ENCODE measurements at places on chromosomes 6 and 20. TPM values are rescaled to one million over a fixed set of nuclear protein-coding genes. Genes with fewer than 3 reads are reported as not detected.
A peak's percentile ranks its signal among the peaks of the same experiment; 100 is the strongest.

GRCh38 chr20:23341073-23341472, 9.5 kb upstream of the NXT1 start:
- no peak for DNase-seq
- H3K27ac ChIP-seq, result no peak overlapping the region
- H3K36me3 ChIP-seq, result no peaks in the 10 kb centered on the region
- H3K4me1 ChIP-seq, result no peaks in the 10 kb centered on the region
- H3K4me3 ChIP-seq, result no peak overlapping the region
- H3K27me3 ChIP-seq, result peaks cover 13% of the 10 kb centered on the region

- no peaks in the 10 kb centered on the region for H3K4me1 ChIP-seq
- H3K27me3 ChIP-seq, result no peaks in the 10 kb centered on the region
- no peak for DNase-seq
- no peak overlapping the region for H3K27ac ChIP-seq
- no peaks in the 10 kb centered on the region for H3K36me3 ChIP-seq
- H3K4me3 ChIP-seq, result no peak overlapping the region
These were observed 512.8 kb upstream of the CHD6 start for GRCh38 chr20:42130810-42131596.

GRCh38 chr6:153210083-153210482, 79.0 kb upstream of the RGS17 start:
- no peaks in the 10 kb centered on the region for H3K36me3 ChIP-seq
- H3K27me3 ChIP-seq, result no peaks in the 10 kb centered on the region
- no peak overlapping the region for H3K4me3 ChIP-seq
- peak; percentile 44 for DNase-seq

- no peaks in the 10 kb centered on the region for H3K27me3 ChIP-seq
- no peaks in the 10 kb centered on the region for H3K4me1 ChIP-seq
- no peak for DNase-seq
- H3K36me3 ChIP-seq, result peaks cover 9% of the 10 kb centered on the region
- no peak overlapping the region for H3K4me3 ChIP-seq
- H3K27ac ChIP-seq, result no peak overlapping the region
These were observed 12.5 kb downstream of the SLC18B1 start for GRCh38 chr6:132785936-132786335.

DNA sequence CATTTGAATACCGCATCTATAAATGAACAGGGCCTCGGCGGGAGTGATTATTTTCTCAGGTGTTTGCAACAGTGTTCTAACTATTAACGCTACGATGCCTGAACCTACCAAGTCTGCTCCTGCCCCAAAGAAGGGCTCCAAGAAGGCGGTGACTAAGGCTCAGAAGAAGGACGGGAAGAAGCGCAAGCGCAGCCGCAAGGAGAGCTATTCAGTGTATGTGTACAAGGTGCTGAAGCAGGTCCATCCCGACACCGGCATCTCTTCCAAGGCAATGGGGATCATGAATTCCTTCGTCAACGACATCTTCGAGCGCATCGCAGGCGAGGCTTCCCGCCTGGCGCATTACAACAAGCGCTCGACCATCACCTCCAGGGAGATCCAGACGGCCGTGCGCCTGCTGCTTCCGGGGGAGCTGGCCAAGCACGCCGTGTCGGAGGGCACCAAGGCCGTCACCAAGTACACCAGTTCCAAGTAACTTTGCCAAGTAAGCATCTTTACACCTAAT, 70.9 kb downstream of the HFE start:
- H3K4me3 ChIP-seq, result peak overlapping the region; percentile 75
- peak overlapping the region; percentile 53 for H3K27ac ChIP-seq
- no peak for DNase-seq
- 0 out of 2 replicates have a peak, but pooled peaks cover 1% of the 10 kb centered on the region for H3K4me1 ChIP-seq
- no peaks in the 10 kb centered on the region for H3K36me3 ChIP-seq

- no peaks in the 10 kb centered on the region for H3K36me3 ChIP-seq
- no peak overlapping the region for H3K4me3 ChIP-seq
- H3K27ac ChIP-seq, result no peak overlapping the region
- H3K27me3 ChIP-seq, result no peaks in the 10 kb centered on the region
These were observed 223.3 kb downstream of the BMP7 start for GRCh38 chr20:57043091-57043490.

- DNase-seq, result peak; percentile 31
- no peak overlapping the region for H3K4me3 ChIP-seq
- H3K4me1 ChIP-seq, result no peaks in the 10 kb centered on the region
- no peaks in the 10 kb centered on the region for H3K27me3 ChIP-seq
These were observed 29.2 kb downstream of the C6orf58 start for GRCh38 chr6:127606131-127606562.

DNA sequence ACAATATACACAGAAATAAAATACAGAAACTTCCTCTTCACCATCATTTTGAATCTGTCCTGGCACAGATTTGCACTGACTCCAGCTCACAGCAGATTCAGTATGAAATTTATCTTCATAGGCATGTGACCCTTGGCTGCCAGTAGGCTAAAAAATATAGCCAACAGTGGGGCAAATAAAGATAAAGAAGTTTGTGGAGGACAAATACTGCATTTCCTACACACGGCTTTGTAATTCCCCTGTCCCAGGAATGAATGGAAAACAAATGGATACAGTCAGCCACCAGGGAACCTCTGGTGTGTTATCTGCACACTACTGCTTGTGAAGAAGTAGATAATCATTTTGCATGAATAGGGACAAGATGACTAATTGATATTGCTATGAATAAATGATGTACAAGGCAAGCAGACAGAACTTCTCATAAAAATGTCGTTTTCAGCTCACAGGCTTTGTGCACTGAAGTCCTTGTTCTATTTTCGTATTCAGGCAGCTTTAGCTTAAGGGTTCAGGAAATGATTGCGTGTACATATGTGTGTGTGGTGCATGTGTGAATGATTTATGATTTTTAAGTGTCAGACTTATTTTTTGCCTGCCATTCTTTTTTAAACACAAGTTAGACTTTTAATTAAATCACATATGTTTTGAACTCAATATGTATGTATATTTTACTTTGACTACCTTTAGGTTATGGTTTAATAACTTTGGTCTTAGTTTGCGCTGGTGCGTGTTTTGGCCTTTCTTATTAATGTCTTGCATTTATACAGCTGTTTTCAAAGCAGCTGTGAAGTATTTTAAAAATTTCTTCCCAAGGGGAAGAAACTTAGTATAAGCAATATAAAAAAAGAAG, 543.8 kb upstream of the JAG1 start:
- H3K4me1 ChIP-seq, result peaks cover 12% of the 10 kb centered on the region
- H3K36me3 ChIP-seq, result no peaks in the 10 kb centered on the region
- no peak overlapping the region for H3K4me3 ChIP-seq
- H3K27me3 ChIP-seq, result no peaks in the 10 kb centered on the region
- DNase-seq, result peak; percentile 42

GRCh38 chr20:49668181-49668877, 45.3 kb downstream of the B4GALT5 start:
- H3K36me3 ChIP-seq, result no peaks in the 10 kb centered on the region
- H3K4me3 ChIP-seq, result no peak overlapping the region
- no peak for DNase-seq

DNA sequence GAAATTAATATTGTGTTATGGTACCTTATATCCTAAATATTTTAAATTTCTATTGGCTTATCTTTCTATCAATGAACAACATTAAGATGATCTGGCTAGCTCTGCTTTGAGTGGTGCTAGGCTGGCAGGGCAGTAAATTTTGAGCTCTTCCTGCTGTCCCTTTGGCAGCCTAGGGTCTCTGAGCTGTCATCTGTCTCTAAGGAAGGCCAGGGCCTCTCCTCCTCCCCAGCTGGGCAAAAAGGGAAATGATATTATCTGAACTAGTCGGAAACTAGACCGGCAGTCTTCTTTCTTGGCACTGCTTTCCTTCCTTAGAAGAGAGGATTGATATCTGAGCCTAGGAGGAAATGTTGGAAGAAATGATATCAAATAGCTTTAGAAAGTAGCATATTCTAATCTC, 176.7 kb upstream of the BTBD3 start:
- H3K27ac ChIP-seq, result no peak overlapping the region
- H3K27me3 ChIP-seq, result peaks cover 2% of the 10 kb centered on the region
- H3K4me1 ChIP-seq, result no peaks in the 10 kb centered on the region

- H3K27me3 ChIP-seq, result no peaks in the 10 kb centered on the region
- H3K27ac ChIP-seq, result no peak overlapping the region
- H3K4me3 ChIP-seq, result no peak overlapping the region
- no peak for DNase-seq
- no peaks in the 10 kb centered on the region for H3K4me1 ChIP-seq
- H3K36me3 ChIP-seq, result no peaks in the 10 kb centered on the region
These were observed 555.0 kb upstream of the EPHA7 start for GRCh38 chr6:93974332-93974731.

GRCh38 chr20:53712212-53712977, 118.8 kb upstream of the ZNF217 start:
- no peaks in the 10 kb centered on the region for H3K36me3 ChIP-seq
- H3K27me3 ChIP-seq, result no peaks in the 10 kb centered on the region
- no peak overlapping the region for H3K27ac ChIP-seq
- no peak overlapping the region for H3K4me3 ChIP-seq

DNA sequence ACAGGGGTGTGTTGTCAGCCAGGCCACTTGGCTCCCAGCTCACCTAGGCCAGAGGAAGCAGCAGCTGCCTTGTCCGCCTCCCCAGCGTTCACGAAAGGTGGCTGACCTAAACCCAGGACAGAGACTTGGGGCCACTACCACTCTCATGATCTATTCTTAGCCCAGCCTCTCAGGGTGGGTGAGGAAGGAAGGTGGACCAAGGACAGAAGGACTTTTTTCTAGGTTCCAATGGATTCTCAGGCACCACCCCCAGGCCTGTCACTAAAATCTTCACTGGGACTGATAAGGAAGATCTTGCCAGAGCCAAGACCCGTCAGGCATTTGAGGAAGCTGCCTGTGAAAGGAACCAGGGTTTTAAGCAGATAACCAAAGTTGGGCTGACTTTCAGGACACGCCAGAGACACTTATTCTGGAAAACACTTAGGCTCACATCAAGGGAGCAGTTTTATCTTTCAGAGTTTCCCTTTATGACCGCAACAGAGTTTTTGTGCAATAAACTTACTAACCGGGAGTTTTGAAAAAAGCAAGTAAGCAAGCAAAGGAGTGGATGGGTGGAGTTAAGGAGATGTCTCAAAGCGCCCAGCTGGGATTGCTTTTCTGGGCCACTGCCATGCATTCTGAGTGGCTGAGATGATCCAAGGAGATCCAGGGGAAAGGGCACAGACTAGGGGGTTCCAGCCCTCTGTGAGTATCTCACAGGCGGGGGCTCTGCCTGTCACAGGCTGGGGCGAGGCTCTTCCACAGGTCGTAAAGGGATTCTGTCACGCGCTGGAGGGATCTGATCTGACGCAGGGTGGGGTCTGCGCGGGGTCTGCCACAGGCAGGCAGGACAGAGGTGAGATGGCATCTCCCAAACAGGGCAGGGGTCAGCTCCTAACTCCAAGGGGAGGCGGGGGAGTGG, 989 bp downstream of the FITM2 start:
- peak overlapping the region; percentile 64 for H3K27ac ChIP-seq
- H3K36me3 ChIP-seq, result 0 out of 2 replicates have a peak, but pooled peaks cover 1% of the 10 kb centered on the region
- peaks cover 2% of the 10 kb centered on the region for H3K27me3 ChIP-seq
- H3K4me1 ChIP-seq, result peaks cover 4% of the 10 kb centered on the region
- H3K4me3 ChIP-seq, result peak overlapping the region; percentile 79
- DNase-seq, result peak; percentile 58

GRCh38 chr6:26273673-26274588, 91.1 kb upstream of the BTN3A2 start:
- H3K27ac ChIP-seq, result peak overlapping the region; percentile 75
- peak; percentile 42 for DNase-seq
- H3K4me3 ChIP-seq, result peak overlapping the region; percentile 65
- no peaks in the 10 kb centered on the region for H3K36me3 ChIP-seq
- no peaks in the 10 kb centered on the region for H3K27me3 ChIP-seq

- peak; percentile 59 for DNase-seq
- no peaks in the 10 kb centered on the region for H3K36me3 ChIP-seq
- peaks cover 2% of the 10 kb centered on the region for H3K4me1 ChIP-seq
These were observed 140.1 kb upstream of the SNX9 start for GRCh38 chr6:157682856-157683481.

DNA sequence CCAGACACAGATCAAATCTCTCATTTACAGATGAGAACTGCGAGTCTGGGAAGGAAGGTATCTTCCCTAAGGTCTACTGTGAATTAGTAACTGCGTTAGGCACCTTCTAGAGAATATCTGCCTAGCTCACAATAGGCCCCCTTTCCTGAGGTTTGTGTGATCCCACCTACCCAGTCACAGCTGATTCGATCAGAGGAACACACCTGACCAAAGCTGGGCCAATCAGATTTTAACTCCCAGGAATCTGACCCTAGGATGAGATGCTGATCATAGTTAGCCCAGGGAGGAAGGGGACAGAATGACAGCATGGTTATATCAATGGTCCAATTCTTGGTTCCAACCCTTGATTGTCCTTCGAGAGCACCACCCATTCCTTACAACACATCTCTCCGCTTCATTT, 7.4 kb upstream of the CCDC167 start:
- no peaks in the 10 kb centered on the region for H3K36me3 ChIP-seq
- no peaks in the 10 kb centered on the region for H3K4me1 ChIP-seq
- H3K27ac ChIP-seq, result no peak overlapping the region
- no peak overlapping the region for H3K4me3 ChIP-seq

DNA sequence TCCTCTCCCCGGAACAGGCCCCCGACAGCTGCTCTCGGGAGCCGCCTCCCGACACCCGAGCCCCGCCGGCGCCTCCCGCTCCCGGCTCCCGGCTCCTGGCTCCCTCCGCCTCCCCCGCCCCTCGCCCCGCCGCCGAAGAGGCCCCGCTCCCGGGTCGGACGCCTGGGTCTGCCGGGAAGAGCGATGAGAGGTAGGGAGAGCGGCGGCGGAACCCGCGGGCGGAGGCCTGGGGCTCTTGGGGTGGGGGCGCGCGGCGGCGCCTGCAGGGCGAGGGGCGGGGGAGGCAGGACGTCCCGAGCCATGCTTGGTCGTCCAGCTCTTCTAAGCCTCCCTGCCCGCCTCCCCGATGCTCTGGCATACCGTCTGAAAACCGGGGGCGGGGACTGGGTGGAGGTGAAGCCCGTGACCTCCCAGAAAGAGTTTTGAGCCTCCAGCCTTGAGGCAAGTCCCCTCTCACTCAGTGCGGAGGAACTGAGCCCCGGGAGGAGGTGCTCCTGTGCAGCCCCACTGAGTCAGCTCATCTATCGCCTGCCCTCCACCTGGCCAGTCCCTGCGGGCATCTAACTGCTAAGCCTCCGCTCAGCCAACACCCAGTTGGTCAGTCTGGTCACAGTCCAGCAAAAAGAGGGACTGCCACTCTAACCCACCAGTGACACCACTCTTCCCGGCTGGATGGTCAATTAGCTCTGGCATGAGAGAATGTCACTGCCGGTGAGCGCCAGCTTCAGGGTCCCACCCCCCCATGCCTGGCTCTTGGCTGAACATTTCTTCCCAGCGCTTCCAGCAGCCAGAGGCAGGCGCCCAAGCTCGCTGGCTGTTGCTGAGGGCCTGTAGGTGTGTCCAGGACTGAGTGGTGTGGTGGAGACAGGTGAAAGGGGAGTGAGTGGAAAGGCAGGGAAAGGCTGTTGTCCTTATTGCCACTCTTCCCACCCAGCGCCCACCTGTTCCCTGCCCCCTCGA, 482 bp downstream of the DDR1 start:
- H3K4me3 ChIP-seq, result peak overlapping the region; percentile 81
- H3K4me1 ChIP-seq, result peaks cover 48% of the 10 kb centered on the region

Gene INSM1
- not detected for polyA plus RNA-seq

Gene GHRH
- not detected for polyA plus RNA-seq

Gene CPXM1
- 4.5 TPM for polyA plus RNA-seq

Gene DEFB124
- not detected for polyA plus RNA-seq

Gene SLC35D3
- not detected for polyA plus RNA-seq

Gene HLA-DQA2
- not detected for polyA plus RNA-seq

Gene CDH4
- 3.5 TPM for polyA plus RNA-seq

Gene MARCKS
- 46.8 TPM for polyA plus RNA-seq

Gene ID4
- polyA plus RNA-seq, result 7.3 TPM

Gene LRRC73
- 0.31 TPM for polyA plus RNA-seq

Gene HSP90AB1
- 771 TPM for polyA plus RNA-seq

Gene FAM83C
- 0.02 TPM for polyA plus RNA-seq

Gene COL9A3
- polyA plus RNA-seq, result 1.4 TPM

Gene RIPOR3
- polyA plus RNA-seq, result 1.7 TPM

Data from IMR-90 (cell line).